ENCODE measurements at places on chromosomes 7 and 10.

GRCh38 chr10:95500097-95500496 lies 61.1 kb downstream of the SORBS1 start:
- no peak for DNase-seq

GRCh38 chr10:108132303-108132702 lies 967.8 kb upstream of the SORCS1 start:
- no peak for DNase-seq

DNA sequence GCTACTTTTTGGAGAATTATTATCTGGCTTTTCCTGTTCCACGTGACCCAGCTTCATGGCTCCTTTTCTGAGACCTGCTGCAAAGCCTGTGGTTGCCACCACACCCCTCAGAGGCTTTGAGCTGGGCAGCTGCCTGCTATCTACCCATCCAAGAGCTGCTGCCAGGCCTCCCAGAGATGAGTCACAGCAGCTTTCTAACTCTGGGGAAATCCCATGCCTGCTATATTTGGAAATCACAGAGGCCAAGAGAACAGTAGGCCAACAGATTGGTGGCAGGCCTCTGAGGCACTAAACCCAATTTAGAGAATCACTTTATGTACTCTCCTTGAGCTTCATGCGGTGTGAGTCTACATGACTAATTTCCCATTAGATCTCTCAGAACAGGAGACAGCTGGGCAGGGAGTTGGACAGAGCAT lies 35.2 kb downstream of the SGCE start:
- DNase-seq: peak; percentile 93

GRCh38 chr10:35307297-35307696 lies 29.0 kb upstream of the CCNY start:
- peak; percentile 36 for DNase-seq

DNA sequence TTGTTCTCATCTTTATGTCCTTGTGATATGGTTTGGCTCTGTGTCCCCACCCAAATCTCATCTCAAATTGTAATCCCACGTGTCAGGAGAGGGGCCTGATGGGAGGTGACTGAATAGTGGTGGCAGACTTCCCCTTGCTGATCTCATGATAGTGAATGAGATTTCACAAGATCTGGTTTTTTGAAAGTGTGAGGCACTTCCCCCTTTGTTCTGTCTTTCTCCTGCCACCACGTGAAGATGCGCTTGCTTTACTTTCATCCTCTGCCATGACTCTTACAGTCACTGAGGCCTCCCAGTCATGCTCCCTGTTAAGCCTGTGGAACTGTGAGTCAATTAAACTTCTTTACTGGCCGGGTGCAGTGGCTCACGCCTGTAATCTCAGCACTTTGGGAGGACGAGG lies 161.0 kb downstream of the HERPUD2 start:
- no peak for DNase-seq

- DNase-seq: no peak
These were observed 25.3 kb upstream of the C10orf95 start for GRCh38 chr10:102476466-102477141.

DNA sequence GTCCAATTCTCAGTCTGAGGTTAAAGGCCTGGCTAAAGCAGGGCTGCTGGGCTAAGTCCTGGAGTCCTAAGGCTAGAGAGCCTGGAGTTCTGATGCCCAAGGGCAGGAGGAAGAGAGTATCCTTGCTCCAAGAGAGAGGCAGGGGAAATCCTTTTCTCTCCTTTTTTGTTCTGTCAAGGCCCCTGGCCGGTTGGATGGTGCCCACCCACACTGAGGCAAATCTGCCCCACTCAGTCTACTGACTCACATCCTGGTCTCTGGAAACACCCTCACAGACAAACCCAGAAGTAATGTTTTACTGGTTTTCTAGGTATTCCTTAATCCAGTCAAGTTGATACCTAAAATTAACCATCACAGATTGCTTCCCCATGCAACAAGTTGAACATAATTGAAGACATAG lies 23.0 kb downstream of the ZNF518A start:
- no peak for DNase-seq

DNA sequence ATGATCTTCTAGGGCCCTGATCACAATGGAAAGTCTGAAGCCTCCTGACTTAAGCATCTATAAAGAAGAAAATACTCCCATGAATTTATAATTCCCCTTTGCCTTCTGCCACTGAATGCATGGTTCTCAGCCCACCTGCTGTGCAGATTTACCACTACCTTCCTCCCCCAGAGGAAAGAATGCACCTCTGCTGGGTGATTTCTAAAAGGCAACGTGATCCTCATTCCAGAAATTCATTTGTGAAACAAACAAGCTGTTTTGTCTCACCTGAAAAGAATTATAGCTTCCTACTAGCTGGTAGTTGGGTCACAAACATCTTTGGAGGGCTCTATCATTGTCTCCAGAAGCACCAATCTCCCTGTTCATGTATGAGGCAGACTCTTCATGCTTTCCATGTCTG lies 320.2 kb downstream of the CDC14C start:
- no peak for DNase-seq

- DNase-seq: no peak
These were observed 91.6 kb downstream of the AMPH start for GRCh38 chr7:38539477-38540081.

DNA sequence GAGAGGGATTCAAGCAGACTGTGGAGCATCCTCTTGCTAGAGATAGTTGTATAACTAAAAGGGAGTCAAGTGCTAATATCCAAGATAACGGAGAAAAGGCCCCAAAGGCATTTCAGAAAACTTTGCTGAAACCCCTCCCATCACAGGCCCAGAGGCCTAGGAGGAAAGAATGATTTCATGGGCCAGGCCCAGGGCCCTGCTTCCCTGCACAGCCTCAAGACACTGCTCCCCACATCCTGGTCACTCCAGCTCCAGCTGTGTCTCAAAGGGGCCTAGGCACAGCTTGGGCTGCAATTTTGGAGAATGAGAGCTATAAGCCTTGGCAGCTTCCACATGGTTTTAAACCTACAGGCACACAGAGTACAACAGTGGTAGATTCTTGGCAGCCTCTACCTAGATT lies 85.6 kb downstream of the OR13A1 start:
- DNase-seq: no peak

DNA sequence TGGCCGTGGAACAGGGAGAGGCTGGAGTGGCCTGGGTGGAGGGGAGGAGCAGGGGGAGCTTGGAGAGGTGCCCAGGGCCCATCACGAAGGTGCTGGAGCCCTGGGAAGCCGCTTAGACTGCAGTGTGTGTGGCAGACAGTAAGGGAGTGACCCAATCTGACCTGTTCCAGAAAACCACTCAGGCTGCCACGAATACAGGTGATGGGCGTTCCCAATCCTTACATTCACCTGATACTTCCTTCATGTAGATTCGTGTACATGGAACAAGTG lies 161.7 kb downstream of the SVIL start:
- DNase-seq: no peak

DNA sequence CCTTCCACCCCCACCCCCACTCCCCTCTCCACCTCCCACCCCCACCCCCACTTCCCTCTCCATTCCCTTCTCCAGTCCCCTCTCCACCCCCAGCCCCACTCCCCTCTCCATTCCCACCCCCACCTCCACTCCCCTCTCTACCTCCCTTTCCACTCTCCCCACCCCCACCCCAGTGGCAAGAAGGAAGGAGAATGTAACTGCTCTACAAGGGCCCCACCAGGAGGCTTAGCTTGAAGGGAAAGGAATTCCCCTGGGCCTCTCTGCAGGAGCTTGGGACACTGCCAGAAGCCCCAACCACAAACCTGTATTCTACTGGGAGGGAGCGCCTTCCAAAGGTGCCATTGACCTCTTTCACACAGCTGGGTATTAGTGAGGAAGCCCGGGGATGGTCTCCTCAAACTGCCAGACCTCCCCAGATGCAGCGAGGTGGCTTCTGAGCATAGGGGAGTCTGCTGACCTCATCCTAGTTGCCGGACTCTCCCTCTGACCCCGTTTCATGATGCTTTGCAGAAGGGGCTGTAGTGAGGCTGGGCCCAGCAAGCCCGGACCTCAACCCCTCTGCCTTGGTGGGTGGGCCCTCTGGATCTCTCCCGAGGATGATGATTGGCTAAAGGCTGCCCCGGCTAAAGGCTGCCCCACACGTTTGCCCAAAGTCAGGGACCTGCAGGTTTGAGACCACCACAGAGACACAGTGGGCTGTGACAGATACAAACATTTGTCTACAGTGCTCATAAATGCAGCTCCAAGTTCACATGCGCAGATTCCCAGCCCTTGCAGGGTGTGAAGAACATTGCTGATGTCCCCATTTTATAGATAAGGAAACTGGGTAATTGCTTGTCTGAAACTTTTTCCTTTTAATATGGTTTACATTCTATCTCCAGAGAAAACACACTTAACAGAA lies 2.9 kb downstream of the DEPP1 start:
- peak; percentile 81 for DNase-seq

- no peak for DNase-seq
These were observed 5.4 kb downstream of the BRI3 start for GRCh38 chr7:98286701-98287485.

- DNase-seq: no peak
These were observed 80.9 kb upstream of the ZNF800 start for GRCh38 chr7:127473409-127473808.

GRCh38 chr7:152751449-152752141 lies 8.0 kb upstream of the ACTR3B start:
- no peak for DNase-seq

- no peak for DNase-seq
These were observed 140.8 kb upstream of the NFE2L3 start for GRCh38 chr7:26011039-26011696.

DNA sequence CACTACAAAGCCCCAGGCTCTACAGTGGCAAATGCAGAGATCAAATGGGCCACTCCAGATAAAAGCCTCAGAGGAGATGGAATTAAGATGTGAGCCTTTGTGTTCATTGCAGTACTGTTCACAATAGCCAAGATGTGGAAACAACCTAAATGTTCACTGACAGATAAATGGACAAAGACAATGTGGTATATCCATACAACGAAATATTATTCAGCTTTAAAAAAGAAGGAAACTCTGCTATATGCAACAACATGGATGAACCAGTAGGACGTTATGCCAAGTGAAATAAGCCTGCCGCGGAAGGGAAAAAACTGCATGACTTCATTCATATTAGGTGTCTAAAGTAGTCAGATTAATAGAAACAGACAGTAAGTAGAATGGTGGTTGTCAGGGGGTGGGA lies 170.5 kb upstream of the TBX20 start:
- no peak for DNase-seq

DNA sequence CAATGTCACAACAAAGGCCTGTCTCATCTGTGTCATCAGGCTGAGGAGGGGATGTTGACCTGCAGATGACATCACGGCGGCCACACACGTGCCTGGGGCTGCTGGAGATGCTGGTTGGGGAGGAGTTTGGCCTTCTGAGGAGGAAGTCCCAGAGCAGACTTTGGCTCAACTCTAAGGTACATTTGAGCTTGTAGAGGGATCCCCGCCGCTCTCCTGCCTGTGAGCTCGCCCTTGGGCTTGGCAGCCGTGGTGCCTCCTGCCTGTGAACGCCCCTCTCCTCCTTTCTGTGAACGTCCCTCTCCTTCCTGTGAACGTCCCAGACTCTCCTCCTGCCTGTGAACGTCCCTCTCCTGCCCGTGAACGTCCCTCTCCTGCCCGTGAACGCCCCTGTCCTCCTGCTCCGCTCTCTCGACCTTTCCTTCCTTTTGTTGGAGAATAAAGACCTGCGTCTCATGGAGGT lies 176.4 kb downstream of the DNAJB6 start:
- DNase-seq: no peak

GRCh38 chr10:28137907-28138880 lies 139.3 kb upstream of the ODAD2 start:
- DNase-seq: peak; percentile 46

DNA sequence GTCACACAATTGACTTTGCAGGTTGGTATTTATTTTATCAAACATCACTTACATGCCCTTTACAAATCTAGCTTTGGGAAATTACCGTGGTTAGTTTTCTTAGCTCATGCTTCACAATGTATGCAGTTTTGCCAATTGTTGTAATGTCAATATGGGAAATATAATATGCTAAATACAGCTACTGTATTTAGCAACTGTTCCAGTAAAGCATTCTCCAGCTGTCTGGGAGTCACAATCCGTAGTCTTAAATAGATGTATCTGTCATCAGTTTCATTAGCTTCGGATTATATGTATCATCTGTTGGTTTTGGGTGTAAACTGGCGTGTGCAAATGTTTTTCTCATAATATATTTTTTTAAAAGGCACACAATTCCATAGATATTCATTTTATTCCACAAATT lies 19.4 kb upstream of the AHR start:
- DNase-seq: no peak

GRCh38 chr7:17185690-17186070 lies 112.8 kb upstream of the AHR start:
- peak; percentile 87 for DNase-seq

GRCh38 chr10:102727037-102727818 lies 12.8 kb downstream of the SFXN2 start:
- DNase-seq: no peak

GRCh38 chr7:44050121-44050914 lies 5.8 kb downstream of the DBNL start:
- no peak for DNase-seq

- no peak for DNase-seq
These were observed 98.8 kb upstream of the MACROH2A2 start for GRCh38 chr10:69953851-69954250.

DNA sequence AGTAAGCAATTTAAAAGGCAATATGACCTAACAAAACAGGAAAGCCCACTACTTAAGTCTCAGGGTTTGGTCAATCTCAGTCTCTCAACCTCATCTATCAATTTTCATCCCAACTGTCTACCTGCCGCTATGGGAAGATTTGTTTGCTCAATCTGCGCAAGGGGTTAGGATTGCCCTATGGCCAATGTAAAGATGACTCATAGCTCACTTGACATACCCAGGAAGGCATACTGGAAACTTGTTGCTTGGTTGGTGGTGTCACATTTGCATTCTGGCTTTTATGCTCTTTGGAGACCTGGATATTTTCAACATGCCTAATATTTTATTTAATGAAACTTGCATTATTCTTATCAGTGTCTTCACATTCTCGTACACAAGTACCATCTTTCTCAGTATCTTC lies 78.1 kb upstream of the TMEM196 start:
- no peak for DNase-seq

- peak; percentile 96 for DNase-seq
These were observed at the start of gene AGBL3 for GRCh38 chr7:134986363-134987251. AGBL3 (plus strand) TSS chr7:134986508; CDS start chr7:134987934, 1,426 bp downstream.

GRCh38 chr7:37511915-37512314 lies 63.3 kb upstream of the ELMO1 start:
- no peak for DNase-seq

- peak; percentile 38 for DNase-seq
These were observed 85.5 kb downstream of the NKX6-2 start for GRCh38 chr10:132700156-132701098.

DNA sequence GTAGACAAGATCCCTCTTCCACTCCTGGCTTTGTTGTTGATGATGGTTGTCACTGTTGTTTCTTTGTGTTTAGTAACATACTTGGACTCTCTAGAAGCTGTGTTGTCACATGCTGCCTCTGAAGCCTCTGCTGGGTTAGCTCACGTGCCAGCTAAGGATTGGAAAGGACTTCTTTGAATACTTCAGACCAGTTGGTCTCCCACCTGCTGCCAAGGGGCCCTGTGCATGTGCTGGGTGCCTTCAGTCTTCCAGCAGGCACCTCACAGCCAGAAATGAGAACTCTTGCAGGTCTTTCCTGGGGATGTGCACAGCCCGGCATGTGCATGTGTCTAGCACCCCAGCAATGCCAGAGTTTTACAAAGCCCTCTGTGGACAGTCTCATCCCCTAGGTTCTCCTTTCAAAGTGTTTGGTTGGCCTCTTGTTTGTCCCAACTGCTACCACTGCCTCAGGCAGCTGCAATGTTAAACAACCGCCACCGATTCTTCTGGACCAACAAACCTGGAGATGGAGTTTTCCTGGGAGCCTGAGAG lies 21.7 kb upstream of the NCAPG2 start:
- no peak for DNase-seq

All from astrocyte of the spinal cord (primary cell).